ENCODE measurements at places on chromosomes 2 and 18. TPM values are rescaled to one million over a fixed set of nuclear protein-coding genes. Genes with fewer than 3 reads are reported as not detected.

LOXL3 gene
- 9.2 TPM for total RNA-seq

ANKAR gene
- 30.3 TPM for total RNA-seq

ATP8B1 gene
- 10.5 TPM for total RNA-seq

PLA2R1 gene
- 31.6 TPM for total RNA-seq

NTSR2 gene
- total RNA-seq, result not detected

FEV gene
- not detected for total RNA-seq

KCNG2 gene
- 0.22 TPM for total RNA-seq

VAMP5 gene
- 71.2 TPM for total RNA-seq

TMEM163 gene
- 0.45 TPM for total RNA-seq

SCYGR4 gene
- total RNA-seq, result not detected

EPB41L3 gene
- total RNA-seq, result 73.1 TPM

TRAPPC12 gene
- total RNA-seq, result 139 TPM

UGT1A10 gene
- not detected for total RNA-seq

CLEC4F gene
- total RNA-seq, result 1.7 TPM

MPHOSPH10 gene
- total RNA-seq, result 36.5 TPM

MPP4 gene
- total RNA-seq, result 0.27 TPM

BMP10 gene
- total RNA-seq, result not detected

PLCD4 gene
- total RNA-seq, result 9.1 TPM

FRZB gene
- 17.1 TPM for total RNA-seq

DOK6 gene
- 14.1 TPM for total RNA-seq

HPCAL1 gene
- 31.7 TPM for total RNA-seq

CYBRD1 gene
- total RNA-seq, result 280 TPM

MRPL53 gene
- total RNA-seq, result 54.4 TPM

CRYBA2 gene
- total RNA-seq, result not detected

FBLN7 gene
- total RNA-seq, result 2.3 TPM

SULT1C2 gene
- total RNA-seq, result 3.3 TPM

CFAP210 gene
- total RNA-seq, result 0.40 TPM

UPP2 gene
- total RNA-seq, result not detected

RMDN2 gene
- total RNA-seq, result 24.0 TPM

PSMD1 gene
- 73.6 TPM for total RNA-seq

GFPT1 gene
- total RNA-seq, result 45.0 TPM

TTN gene
- 16.3 TPM for total RNA-seq

SCG2 gene
- total RNA-seq, result 0.80 TPM

CCDC85A gene
- 3.9 TPM for total RNA-seq

IL1F10 gene
- not detected for total RNA-seq

MC4R gene
- total RNA-seq, result not detected

PDE1A gene
- 45.7 TPM for total RNA-seq

PLGLB1 gene
- 8.9 TPM for total RNA-seq

SP5 gene
- 2.4 TPM for total RNA-seq

RFTN2 gene
- 47.7 TPM for total RNA-seq

FAP gene
- 10.4 TPM for total RNA-seq

All from sciatic nerve (tissue), 2 donors.